ENCODE measurements at places on chromosomes 16 and 17.

GRCh38 chr16:89786474-89787364, 29.7 kb downstream of the FANCA start:
- DNase-seq, result no peak

DNA sequence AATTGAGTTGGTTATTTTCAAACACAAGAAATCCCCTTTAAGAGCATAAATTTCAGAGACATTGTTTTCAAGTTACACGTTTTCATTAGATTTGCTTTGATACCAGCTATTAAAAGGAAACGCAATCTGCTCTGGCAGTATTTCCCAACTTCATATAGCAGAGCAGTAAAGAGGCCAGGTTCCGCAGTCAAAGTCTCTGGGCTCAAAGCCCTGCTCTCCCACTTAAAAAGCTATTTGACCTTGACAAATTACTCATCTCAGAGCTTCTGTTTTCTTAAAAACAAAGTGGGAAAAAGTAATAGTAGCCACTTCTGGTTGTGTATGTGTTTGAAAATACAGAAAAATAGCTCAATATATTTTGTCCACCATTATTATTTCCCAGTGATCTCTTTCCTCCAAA, 89.7 kb upstream of the CDYL2 start:
- no peak for DNase-seq

GRCh38 chr17:61343576-61343975, 56.1 kb upstream of the TBX2 start:
- no peak for DNase-seq

GRCh38 chr17:63945784-63946439, 13.8 kb upstream of the CD79B start:
- no peak for DNase-seq

DNA sequence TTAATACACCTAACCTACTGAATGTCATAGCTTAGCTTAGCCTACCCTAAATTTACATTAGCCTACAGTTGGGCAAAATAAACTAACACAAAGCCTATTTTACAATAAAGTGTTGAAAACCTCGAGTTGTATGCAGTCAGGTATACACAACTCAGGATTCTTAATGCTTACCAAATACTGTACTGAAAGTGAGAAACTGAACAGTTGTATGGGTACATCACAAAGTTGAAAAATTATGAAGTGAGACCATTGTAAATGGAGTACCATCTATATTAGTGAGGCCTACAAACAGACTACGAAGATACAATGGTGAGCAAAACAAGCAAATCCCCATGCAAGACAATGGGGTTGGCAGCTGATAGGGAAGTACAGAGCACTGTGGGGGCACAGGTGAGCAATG, 79.7 kb downstream of the VAT1L start:
- no peak for DNase-seq

DNA sequence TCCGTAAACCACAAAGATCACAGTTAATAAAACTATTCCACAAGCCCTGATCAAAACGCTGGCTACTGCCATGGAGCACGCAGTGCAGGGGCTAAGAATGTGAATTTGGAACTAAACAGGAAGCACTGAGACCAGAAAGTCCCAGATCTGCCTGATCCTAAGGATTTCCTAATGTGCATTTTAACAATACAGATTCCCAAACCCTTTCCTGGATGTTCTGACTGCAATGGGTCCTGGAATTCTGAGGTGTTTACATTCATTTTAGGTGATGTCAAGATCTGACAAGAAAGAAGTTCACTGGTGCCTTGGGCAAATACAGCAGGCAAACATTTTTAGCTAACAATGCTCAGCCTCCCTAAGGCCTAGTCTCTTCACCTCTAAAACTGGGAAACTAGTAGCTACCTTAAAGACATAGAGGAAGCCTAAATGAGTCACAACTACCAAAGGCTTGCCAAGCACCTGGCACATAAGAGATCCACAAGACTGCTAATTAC, 10.3 kb downstream of the NSMCE1 start:
- DNase-seq, result no peak

GRCh38 chr16:56859636-56860035, 5.4 kb upstream of the SLC12A3 start:
- no peak for DNase-seq

DNA sequence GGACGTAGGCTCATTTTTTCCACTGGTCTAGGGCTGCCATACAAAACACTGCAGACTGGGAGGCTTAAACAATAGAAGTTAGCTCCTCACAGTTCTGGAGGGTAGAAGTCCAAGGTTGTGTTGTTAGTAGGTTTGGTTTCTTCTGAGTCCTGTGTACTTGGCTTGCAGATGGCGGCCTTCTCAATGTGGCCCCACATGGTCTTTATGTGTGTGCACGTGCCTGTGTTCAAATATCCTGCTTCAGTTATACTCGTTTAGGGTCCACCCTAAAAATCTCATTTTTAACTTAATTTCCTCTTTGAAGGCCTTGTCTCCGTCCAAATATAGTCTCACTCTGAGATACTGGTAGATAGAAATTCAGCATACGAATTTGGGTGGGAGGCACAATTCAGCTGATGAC, 542.4 kb downstream of the HAPSTR1 start:
- DNase-seq, result no peak
